T-helper 17 cell (primary cell): ENCODE measurements at places on chromosomes 16 and 17.

DNA sequence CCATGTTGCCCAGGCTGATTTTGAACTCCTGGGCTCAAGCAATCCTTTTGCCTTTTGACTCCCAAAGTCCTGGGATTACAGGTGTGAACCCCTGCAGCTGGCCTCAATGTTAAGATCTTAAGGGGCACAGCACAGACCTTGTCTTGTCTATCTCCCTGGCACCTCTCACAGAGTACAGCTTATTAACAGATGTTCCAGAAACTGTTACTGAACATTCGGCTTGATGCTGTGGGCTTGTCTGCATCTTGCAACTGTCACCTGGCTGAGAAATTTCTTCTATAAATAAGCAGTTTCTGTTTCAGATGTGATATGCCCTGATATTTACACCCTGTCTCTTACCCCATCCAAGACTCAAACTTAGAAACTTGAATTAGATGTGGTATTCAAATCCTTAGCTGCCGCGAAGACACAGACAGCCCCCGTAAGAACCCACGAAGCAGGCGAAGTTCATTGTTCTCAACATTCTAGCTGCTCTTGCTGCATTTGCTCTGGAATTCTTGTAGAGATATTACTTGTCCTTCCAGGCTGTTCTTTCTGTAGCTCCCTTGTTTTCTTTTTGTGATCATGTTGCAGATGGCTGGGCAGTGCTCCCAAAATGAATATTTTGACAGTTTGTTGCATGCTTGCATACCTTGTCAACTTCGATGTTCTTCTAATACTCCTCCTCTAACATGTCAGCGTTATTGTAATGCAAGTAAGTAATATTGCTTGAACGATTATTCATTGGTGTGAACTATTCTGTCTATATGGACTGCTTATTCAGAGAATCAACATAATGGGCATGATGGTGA, at the start of gene TNFRSF17:
TNFRSF17 (plus strand) TSS at position 450 of the 791 bp plus-strand sequence; CDS start at position 565, 115 bp downstream.
- no peak for DNase-seq

DNA sequence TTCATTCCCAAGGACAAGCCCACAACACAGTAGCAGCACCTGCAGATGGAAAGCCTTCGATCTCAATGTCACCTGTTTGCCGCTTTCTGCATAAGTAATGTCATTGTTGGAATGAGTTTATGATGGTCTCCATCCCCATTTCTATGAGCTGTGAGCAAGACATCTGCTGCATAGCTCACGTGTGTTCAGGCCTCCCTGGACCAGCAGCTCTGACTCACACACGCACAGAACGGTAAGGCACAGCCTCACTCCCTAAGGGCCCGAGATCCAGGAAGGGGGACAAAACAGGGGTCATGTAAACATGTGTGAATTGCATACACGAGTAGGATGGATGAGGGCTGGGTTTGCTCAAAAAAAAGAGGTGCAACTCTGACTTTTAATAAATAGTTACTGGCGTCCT, 223.1 kb downstream of the SOX9 start:
- DNase-seq, result no peak

GRCh38 chr16:11233727-11234376, 22.2 kb downstream of the SOCS1 start:
- no peak for DNase-seq

DNA sequence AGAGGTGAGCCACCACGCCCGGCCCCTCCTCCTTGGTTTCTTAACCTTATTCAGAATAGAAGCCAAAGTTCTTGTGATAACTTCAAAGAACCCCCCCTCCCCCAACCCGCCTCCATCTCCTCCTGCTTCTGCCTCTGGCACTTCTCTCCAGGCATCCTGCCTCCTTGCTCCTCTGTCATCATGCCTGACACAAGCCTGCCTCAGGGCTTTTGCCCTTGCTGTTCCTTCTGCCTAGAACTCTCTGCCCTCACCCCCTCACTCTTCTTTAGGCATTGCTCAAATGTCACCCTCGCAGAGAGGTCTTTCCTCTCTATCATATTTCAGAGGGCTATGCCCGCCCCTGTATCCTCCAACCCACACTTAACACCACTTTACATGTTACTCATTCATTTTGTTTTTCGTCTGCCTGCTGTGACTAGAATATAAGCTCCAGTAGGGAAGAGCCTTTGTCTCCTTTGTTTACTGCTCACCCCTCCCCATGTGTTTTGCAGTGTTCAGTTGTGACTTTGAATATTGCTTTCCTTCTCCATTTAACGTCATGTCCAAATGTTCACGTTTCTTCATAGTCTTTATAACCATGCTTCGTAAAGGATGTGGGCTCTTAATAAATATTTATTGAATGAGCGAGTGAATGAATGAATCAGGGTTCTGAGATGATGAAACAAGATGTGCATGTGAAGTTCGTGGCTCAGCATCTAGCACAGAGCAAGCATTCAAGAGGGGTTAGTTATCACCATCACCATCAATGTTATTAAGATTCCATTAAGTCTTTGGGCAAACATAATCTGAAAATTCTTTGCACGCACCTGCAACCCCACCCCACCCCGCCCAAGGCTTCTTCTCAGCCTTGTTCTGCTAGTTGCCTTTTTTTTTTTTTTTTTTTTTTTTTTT, 186.2 kb upstream of the WSCD1 start:
- no peak for DNase-seq

GRCh38 chr16:83044589-83044988, 417.8 kb downstream of the CDH13 start:
- no peak for DNase-seq

DNA sequence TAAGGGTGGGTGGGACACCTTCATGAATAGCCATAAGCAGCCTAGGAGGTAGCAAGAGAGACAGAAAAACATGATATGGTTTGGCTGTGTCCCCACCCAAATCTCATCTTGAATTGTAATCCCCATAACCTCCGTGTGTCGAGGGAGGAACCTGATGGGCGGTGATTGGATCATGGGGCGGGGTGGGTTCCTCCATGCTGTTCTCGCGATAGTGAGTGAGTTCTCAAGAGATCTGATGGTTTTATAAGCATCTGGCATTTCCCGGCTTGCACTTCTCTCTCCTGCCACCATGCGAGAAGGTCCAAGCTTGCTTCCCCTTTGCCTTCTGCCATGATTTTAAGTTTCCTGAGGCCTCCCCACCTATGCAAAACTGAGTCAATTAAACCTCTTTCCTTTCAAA, 259.1 kb upstream of the ERCC4 start:
- DNase-seq, result no peak
